ENCODE measurements at places on chromosomes 3 and 15.

GRCh38 chr15:40493089-40493840 is 22.5 kb downstream of the CHST14 start:
- DNase-seq, result no peak

- no peak for DNase-seq
These were observed 166.0 kb upstream of the SATB1 start for GRCh38 chr3:18591120-18591519.

DNA sequence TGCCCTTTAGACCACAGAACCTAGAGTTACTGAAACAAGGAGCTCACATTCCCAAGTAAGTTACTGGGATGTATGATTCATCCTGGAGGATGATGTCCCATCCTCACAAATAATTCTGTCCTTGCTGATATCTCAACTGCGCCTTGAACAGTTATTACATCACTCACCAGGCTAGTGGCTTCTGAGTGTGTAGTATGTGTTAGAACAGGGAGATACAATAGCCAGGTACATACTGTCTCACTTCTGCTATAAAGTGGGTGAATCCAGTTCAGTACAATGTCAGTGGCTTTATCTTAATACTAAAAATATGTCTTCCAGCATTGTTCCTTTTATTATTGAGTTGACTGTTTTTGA is 483.2 kb upstream of the FRG2C start:
- DNase-seq, result no peak

DNA sequence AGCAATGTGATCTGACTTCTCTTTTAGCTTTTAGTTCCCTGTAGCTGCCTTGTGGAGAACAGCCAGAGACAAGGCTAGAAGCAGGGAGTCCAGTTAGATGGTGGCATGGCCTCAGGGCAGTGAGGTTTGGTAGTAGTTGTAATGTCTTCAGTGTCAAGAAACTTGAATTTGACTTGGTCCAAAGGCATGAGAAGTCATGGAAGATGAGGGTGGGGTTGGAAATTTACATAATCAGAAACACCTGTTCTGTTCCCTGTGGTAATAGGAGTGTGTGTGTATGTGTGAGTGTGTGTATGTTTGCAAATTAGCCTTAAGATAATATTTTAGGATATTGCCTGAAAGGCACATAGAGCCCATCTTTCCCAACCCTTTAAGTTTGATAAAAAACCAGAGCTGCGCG is 55.2 kb upstream of the GCNT3 start:
- no peak for DNase-seq

DNA sequence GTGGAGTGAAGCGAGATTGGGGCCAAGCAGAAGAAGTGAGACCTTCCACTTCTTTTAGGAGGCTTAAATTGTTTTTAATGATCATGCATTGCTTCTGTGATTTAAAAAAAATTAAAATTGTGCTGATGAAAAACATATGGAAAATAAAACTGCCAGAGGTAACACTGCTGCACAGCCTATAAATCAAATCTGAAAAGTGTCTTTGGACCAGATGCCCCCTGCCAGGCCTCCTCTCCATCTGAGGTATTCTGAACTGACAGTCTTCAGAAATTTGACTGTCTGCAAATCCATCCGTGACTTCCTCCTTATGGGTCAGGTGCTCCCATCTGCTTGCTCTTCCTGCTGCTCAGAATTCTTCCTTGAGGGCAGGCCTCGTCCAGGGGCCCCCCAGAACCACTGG is 108.5 kb upstream of the NR2E3 start:
- DNase-seq, result no peak

DNA sequence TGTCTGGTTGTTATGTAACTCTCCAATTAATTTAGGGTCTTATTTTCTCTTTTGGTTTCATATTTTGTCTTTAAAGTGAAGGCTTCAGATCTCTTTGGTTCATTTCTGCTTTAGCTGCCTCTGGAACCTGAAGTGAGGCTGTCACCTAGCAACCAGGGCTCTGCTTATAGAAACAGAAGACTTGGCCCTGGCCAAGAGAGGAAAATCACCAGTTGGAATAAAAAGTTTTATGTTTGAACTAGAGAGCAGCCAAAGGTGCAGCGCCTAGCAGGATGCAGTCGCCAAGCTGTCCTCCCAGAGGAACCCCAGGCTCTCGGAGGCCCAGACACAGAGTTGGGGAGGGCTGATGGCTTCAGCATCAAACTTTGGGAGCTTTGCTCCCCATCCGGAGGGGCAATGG is 41.1 kb downstream of the LYZL4 start:
- DNase-seq, result no peak

GRCh38 chr3:46478341-46478740 is 13.6 kb upstream of the LTF start:
- no peak for DNase-seq

- no peak for DNase-seq
These were observed 52.7 kb upstream of the CMC1 start for GRCh38 chr3:28188686-28189085.

DNA sequence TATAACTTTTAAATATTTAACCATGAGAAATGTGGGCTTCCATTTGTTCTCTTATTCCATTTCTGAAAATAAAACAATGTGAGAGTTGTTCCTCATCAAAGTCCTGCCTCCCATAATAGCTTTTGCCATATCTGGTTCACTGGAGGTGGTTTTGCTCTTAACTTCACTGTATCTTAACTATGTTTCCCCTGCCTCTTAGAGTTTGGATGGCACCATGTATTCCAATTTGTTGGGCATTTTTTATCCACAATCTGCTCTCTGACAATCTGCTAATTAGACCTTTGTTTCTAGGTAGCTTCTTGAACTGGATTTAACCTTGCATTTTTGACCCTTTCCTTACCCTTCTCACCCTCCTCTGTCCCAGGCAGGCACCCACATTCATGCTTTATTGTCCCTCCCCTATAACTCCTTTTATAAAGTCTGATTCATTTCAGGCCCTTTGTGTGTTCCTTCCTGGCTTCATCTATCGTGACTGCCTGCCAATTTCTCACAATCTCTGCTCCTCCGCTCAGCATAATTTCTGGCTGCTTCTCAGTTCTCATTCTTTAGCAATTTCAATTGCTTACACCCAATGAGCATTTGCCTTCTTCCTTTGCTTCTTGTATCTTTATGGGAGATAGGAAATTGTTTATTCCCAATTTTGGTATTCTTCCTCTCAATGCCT is 144.2 kb upstream of the ARHGEF26 start:
- no peak for DNase-seq

DNA sequence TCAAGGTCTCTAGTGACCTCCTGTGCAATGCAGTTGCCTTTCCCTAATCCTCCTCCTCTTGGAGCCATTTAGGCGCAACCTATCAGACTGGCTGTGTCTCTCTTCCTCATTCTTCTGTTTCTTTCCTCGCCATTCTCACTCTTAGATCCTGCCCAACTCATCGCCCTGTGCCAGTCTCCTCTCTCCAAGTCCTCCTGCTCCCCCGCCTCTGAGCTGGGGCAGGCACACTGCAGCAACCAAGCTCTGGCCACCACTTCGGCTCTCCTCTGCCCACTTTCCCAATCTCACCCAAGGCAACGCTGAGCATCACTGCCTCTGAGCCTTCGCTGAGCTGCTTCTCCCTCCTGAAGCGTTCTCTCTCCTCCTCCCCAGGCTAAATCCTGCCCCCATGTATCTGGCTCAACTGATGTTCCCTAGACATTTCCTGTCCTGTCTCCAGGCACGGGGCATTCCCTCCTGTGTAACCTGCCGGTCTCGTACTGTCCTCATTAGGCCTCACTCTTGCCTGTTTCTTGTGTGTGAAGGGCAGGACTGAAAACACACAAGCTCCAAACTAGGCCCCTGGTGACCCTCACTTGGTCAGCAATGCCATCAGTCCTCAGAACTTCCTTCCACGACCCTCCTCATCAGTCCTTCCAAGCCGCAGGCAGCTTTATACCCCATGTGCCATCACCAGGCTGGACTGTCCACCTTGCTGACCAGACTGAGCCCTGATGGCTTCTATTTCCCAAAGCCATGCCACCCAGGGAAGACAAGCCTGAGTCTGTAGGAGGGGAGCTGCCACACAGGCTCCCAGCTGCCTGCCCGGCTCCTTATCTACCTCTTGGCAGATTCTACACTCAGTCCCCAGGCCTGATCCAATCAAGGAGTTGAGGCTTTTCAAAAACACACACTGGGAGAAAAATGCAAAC is 85.6 kb downstream of the SEC22A start:
- no peak for DNase-seq

DNA sequence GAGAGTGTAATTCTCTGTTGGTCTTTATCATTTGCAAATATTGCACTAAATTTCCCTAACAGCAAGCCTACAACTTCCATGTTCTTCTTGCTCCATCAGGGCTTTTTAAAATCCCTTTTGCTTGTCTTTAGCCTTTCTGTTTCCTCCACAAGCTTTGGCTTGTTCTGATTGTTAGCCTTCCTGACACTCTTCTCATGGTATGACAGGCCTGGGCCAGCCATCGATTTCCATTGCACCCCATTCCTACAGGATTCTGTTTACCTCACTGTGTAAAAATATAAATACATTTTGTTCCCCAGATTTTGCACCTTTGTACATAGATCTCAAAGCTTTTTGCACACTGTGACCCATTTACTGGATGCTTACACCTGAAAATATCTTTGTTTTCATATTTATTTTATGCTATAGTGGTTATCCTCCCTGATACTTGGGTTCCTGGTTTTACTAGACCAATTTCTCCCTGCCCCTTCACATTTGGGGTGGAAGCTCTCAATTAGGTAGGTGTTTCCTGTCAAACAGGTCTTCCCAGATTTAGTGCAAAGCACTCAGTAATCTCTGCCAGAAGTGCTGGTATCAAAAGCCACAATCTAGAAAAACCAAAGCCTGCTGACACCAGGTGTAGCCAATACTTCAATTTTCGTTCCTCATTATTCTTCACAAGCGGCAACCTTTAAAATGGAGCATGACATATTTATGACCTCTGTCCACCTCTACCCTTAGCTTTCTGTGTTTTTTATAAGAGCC is 57.9 kb upstream of the PPP2R3A start:
- no peak for DNase-seq

GRCh38 chr3:37770336-37770735 is 91.3 kb upstream of the CTDSPL start:
- no peak for DNase-seq

GRCh38 chr3:55626279-55626665 is 139.2 kb upstream of the WNT5A start:
- DNase-seq, result no peak

DNA sequence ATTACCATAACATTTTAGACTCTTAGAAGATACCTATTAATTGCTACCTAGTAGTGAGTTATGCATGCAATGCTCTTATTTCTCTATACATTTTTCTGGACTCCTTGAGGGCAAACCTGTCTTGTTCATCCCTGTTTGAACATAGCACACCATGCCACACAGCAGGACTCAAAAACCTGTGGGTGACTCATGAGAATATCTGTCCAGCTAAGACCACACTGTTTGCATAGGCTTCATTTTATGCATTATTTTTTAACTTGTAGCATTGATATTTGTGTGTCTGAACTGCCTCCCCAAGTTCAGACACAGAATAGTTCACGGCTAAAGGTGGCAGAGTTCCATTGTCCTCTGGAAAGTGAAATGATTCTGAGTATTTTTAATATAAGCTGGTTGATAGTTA is 1.8 kb downstream of the LMCD1 start:
- DNase-seq, result no peak

DNA sequence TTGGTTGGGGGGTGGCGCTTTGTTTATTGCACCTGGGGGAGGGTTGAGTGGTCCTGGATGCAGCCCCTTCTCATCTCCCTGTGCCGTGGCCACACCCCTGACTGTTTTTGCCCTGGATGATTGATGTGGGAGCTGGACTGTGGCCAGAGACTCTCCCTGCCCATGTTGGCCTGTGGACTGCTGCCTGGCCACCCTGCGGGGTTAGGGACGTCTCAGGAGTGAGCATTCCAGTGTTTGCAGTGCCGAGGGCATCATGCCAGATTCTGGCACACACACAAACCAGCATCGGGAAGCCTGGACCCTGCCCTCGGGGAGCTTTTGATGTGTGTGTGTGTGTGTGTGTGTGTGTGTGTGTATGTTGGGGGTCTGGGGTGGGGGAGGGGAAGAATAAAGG is 15.8 kb downstream of the APBA2 start:
- DNase-seq, result no peak

DNA sequence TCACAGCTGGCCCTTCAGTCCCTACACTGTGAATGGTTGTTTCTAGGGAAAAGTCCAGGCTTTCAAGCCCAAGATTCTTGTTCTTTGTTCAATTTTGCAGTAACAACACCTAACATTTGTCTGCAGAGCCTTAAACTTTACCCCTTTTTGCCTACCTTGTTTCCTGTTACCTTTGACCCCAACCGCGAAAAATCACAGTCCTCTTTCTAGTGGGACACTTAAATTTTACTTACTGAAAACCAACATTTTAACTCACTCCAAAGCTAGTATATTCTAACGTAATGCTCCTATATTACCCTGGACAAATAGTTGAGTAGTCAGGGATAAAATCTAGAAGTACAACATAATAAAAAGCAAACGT is 649 bp upstream of the PIK3CB start:
- DNase-seq, result no peak

DNA sequence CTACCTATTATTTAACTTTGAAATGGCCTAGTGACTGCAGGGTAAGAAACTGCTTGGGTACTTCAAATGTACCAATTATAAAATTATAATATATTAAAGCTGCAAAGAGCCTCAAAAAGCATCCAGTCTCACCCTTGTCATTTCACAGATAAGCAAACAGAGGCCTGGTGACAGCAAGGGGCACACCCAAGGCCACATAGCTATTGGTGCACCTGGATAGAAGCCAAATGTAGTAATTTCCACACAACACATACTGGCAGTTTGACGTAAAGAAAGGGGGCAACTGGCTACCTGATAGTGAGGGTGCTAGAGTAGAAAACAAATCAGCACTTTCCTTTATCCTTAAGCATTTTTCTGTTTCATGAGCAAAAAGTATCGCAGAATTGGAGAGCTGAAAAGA is 51.1 kb downstream of the IFT57 start:
- DNase-seq, result no peak

DNA sequence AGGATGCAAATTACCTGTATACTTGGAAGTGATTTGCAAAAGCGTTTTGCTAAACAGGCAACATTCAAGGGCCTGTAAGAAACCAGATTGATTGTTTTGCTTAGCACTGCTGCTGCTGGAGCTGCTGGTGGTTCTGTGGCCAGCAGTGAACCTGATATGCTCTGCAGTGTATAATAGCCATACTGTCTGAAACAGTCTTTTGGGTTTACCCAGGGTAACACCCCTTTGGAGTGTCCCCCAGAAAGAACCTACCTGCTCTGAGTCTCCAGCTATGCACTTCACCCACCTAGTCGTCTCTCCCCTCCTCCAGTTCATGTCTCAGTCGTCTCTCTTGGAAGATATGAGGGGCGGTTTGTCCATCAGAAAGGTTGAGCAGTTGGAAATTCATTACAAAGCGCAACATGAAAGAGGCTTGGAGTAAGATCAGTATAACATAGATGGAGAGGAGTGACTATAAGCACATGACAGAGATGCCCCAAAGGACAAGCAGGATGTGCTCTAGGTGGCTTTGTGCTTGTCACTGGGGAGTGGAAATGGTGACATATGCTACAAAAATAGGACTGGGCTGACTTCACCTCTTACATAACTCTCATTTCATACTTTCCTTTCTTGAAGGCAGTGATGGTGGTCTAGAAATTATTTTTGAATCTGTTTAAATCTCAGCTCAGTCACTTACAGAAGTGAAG is 3.8 kb downstream of the MKRN2 start:
- no peak for DNase-seq

Data from NCI-H524 treated with DMSO at 0.1 percent for 48 hours (cell line).